Activated CD4-positive, alpha-beta memory T cell treated with anti-CD3 and anti-CD28 coated beads, Interleukin-2, amount 10 ng/mL, durations not matched to agents 7 days and 5 days (primary cell): ENCODE measurements at places on chromosomes 12 and 14. TPM values are rescaled to one million over a fixed set of nuclear protein-coding genes. Genes with fewer than 3 reads are reported as not detected.
A peak's percentile ranks its signal among the peaks of the same experiment; 100 is the strongest.

GRCh38 chr14:105087308-105087962, 22.2 kb upstream of the GPR132 start:
- no peak for DNase-seq

- DNase-seq: no peak
Observed at GRCh38 chr12:52949413-52950331, 754 bp downstream of the KRT18 start.

The CPSF6 gene
- total RNA-seq: 91.6 TPM

DNA sequence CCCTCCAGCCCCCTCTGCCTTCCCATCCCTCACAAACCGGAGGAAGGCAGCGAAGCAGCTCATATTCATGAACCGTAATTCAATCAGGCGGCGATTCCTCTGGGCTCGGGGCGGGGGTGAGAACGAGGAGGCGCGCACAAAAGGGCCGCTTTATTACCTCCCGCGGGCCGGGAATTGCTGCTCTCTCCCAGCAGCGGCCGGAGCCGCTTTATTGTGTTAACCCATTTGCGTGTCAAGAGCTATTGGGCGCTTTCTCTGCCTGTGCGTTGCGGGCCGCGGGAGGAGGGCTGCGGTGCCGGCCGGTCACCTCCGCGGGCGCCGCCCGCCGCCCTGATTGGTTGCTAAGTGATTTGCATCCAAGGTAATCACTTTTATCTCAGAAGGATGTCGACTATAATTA, 4.8 kb downstream of the FAM222A start:
- DNase-seq: no peak

The MSRB3 gene
- total RNA-seq: not detected

The TTC9 gene
- 14.7 TPM for total RNA-seq

DNA sequence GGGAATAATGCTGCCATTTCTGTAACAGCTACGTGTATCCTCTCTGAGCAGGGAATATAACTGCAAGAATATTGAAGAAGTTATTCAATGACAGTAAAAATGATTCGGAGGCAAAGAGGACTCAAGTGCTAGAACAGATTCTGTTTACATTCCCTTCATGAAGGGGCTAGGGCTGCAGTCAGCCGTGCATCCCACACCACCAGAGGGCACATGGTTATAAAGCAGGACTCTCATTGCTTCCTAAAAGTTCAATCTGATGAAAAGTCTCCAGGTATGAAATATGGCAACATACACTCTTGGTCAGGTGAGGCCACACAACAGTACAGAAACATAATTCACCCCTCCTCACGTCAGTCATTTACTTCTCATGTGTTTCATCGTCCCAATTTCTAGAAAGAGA, 34.0 kb downstream of the TCHP start:
- no peak for DNase-seq

The KRT74 gene
- not detected for total RNA-seq

The ETFBKMT gene
- total RNA-seq: 1.3 TPM

GRCh38 chr12:388541-389141, 479 bp downstream of the KDM5A start:
- DNase-seq: peak; percentile 70

- DNase-seq: no peak
Observed at GRCh38 chr14:78455896-78456435, 285.8 kb downstream of the NRXN3 start.

DNA sequence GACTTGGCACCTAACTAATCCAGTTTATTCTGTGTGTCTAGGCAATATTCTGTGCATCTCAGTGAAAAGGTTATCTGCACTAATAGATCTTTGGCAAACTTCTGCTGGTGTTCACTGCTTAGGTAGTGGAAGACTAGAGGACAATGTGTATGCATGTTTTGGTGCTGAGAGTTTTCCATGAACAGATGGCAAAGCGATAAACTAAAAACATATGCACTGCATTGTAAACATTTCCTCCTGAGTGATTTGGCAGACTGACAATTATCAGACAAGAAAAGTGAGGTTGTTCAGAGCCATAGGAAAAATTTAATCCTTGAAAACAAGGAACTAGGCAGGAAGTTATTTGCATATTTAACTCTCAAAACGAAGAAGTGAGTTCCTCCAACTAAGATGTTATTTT, 400.4 kb downstream of the ATP23 start:
- no peak for DNase-seq

The CCDC177 gene
- total RNA-seq: not detected

DNA sequence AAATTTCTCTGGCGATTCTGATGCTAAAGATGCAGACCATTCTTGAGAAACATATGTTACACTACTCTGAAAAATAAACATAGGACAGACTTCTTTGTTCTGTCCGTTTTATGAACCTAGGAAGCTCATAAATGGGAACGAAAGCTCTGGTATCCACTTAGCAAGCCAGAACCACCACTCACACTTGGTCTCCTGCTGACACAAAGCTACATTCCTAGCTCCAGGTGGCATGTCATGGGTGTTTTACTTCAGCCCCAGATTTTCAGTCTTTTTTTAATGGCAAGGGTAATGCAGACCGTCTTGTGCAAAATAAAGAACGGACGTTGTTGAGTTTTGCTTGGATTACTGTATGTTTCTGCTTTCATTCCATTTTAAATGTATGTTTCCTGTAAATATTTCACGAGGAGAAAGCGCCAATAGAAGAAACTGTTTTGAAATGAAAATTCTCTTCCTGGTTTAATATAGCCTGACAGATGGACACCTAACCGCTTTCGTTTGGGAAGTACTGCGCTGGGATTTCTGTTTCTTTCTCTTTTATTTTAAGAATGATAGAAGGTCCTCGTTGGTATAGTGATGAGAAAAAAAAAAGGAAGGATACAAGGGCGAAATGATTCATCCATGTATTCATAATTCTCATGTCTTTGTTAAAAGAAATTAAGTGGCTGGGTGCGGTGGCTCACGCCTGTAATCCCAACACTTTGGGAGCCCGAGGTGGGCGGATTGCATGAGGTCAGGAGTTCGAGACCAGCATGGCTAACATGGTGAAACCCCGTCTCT, 871 bp upstream of the COQ5 start:
- no peak for DNase-seq

GRCh38 chr14:84806622-84807021, 723.3 kb upstream of the FLRT2 start:
- no peak for DNase-seq
